NCI-H69 (cell line): ENCODE measurements at places on chromosomes 7 and 10.

GRCh38 chr7:92841192-92841591, 4.8 kb upstream of the CDK6 start:
- no peak for DNase-seq

DNA sequence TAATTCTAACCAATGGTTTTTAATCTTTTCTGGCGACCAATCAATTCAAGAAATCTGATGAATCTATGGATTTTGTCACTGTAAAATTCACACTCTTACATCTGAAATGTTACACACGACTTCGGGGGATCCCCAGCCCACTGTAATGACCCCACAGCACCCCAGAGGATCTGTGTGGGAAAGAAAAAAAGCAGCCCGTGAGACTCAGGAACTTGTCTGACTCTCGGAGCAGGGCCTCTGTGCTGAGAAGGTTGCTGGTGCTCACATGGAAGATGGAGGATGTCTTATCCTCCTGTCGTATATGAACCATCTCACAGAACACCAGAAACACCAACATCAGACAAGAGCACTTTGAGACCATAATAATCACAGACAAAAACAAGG, 228.4 kb upstream of the INHBA start:
- DNase-seq = no peak

- DNase-seq = peak; percentile 67
Measured at GRCh38 chr7:152076324-152076821, 50.9 kb downstream of the GALNT11 start.

GRCh38 chr10:11295492-11295891, 277.8 kb downstream of the CELF2 start:
- no peak for DNase-seq

GRCh38 chr10:104613406-104613805, 27.7 kb upstream of the SORCS3 start:
- DNase-seq = no peak

DNA sequence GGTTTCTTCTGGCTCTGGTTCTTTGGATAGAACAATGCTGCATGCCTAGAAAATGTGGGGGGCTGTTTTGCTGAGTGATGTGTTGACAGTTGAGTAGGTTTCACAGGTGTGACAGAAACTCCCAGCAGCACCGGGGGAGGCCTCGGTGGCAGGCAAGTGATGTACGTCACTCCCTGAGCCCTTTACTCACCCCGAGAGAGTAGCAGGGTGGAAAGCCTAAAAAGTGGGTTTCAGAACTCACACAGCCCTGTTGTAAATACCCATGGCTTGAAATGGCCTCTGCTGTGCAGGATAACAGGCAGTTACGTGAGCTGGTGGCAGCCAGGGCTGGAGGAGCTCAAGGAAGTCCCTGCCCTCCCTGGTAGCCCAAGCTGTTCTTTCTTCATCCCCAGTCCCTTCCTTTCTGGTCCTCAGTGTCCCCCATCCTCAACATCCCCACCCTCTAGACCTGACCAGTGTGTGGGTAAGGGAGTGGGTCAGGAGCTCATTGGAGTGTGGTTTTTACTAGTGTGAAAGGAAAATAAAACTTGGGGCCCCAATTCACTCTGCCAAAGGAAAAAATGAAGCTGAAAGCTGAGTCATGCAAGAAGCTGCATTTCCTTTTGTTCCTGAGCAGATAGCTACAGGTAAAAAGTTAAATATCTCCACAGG, 258.1 kb downstream of the STK31 start:
- DNase-seq = peak; percentile 77
